ENCODE measurements at places on chromosomes 13 and 19.
A peak's percentile ranks its signal among the peaks of the same experiment; 100 is the strongest.

- DNase-seq, result no peak
These were observed 7.5 kb upstream of the WDFY2 start for GRCh38 chr13:51576754-51577153.

DNA sequence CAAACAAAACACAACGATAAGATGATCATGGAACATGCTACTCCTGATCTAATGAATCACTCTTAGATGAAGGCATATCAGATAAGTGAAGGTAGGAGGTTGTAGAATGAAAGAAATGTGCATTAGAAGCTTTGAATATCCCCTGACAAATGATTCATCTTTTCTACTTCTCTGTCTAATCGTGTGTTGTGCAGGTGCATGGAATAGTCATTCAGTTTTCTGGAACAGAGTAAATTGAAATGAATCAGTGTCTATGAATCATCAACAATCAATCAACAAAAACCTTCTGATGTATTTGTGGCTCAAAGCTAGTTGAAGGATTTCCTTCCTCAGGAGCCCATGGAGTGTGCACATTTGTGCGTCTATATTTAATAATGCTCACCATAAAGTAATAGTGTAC is 1290.4 kb upstream of the PCDH20 start:
- DNase-seq, result no peak

GRCh38 chr19:46390866-46391265 is 22.5 kb downstream of the CCDC8 start:
- DNase-seq, result no peak

DNA sequence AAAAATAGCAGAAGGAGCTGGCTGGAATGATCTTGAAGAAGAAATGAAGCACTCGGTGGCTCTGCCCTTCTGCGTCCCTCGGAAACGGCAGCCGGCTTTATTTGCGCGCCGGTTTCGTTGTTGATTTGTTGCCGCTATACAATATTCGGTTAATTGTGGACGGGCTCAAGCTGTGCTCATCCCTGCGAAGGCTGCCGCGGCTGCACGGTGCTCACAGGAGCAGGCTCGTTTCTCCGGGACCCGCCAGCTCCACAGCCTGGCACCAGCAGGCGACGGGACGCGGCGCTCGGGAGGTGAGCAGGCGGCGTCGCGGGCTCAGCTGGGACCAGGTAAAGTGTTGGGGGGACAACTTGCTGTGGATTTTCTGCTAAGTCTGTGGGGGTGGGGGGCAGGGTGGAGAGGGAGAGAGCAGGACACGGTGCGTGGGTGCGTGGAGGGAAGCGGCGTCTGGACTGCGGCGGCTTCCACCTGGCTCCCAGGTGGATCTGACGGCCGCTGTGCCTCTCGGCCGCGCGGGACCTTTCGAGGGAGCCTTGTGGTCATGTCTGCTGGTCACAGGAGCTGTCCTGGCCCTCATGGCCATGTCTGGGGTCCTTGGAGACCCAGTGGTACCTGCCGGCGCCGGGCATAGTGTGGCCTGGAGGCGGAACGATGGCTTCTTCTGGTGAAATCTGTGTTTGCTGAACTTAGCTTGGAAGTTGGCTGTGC is 90.9 kb downstream of the TEX29 start:
- DNase-seq, result no peak

DNA sequence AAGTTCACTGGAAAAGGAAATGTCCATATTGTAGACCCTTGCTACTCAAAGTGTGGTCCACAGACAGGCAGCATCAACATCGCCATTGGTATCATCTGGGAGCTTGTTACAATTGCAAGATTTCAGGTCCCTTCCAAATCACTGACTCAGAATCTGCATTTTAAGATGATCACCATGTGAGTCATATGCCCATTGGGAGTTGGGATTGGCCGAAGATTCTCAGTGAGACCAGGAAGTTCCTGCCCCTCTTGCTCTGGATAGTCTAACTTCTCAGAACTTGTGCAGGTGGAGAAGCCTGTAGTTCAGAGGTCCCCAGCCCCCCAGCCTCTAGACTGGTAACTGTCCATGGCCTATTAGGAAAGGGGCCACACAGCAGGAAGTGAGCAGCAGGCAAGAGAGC is 48.9 kb upstream of the URAD start:
- DNase-seq, result no peak

DNA sequence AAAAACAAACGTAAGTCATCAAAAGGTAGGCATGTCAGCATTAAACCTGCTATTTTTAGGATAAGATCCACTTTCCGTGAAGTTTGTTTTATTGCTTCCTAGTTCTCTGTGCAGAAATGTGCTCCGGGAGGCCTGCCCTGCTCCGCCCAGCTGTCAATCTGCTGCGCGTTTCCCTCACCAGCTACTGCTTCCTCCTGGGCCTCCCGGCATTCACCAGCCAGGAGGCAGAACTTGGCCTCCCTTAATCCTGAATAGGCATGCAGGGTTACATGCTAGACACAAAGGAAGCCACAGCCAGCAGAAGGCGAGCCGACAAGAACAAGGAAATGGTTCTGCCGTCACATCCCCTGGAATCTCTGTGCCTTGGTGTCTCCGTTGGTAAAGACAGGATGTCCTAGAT is 386.2 kb downstream of the IRS2 start:
- DNase-seq, result no peak

DNA sequence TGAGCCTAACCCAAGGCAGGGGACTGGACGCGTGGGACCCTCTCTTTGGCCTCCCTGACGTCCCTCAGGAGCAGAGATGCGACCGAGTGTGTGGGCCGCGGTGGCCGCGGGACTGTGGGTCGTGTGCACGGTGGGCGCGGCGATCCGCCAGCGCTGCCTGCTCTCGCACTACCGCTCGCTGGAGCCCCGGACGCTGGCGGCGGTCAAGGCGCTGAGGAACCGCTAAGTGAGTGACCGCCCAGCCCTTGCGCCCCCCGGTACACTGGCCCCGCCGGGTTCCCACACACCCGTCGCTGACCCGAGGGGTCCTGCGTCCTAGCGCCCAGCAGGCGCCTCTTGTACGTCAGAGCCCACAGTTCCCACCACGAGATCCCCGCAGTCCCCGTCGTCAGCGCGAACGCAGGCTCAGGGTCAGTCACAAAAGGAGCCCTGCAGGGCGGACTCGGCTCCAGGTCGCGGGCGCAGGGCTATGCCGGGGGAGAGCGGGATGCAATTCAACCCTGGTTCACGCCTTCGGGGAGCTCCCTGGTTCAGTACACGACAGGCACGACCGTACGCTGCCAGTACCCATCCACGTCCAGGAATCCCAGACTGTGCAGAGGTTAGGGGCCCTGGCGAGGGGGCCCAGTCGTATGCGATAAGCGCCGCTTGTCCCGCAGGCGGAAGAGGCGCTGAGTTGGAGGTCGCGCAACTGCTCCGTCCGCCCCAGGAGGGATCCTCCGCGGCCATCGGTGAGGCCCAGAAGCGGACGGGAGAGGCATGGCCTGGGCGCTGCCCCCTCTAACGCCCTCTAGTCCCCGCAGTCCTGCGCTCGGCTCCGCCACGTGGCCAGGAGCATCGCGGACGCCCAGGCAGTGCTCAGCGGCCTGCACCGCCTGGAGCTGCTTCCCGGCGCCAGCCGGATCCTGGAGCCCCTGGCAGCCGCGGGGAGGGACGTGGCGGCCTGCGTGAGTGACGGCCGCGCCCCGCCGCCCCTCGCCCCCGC is 3.6 kb upstream of the IFNL2 start:
- no peak for DNase-seq

- no peak for DNase-seq
These were observed 140.5 kb upstream of the VSTM2B start for GRCh38 chr19:29385191-29385795.

GRCh38 chr13:45683701-45684100 is 18.4 kb upstream of the CBY2 start:
- DNase-seq, result no peak

GRCh38 chr13:28099396-28100149 is 803 bp downstream of the FLT3 start:
- no peak for DNase-seq

- DNase-seq, result no peak
These were observed 67.1 kb downstream of the KDM4B start for GRCh38 chr19:5035793-5036697.

- no peak for DNase-seq
These were observed 1.3 kb downstream of the LSR start for GRCh38 chr19:35249848-35250711.

GRCh38 chr13:105638426-105638825 is 897.0 kb downstream of the EFNB2 start:
- no peak for DNase-seq

DNA sequence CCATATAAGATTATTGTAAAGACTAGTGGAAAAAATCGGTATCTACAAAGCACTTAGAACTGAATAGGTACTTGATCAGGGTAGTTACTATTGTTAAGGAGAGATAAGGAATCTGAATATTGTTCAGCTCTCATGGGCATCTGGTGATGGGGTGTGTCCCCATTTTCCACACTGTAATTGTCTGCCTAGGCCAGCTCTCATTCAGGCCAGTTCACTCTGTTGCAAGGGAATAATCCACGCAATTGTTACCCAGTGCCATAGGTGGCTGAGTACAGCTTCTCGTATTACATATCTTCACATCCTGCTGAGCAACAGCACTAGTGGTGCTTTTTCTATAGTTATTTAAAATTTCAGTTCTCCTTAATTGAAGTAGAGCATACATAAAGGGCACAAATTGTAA is 45.6 kb upstream of the C13orf42 start:
- no peak for DNase-seq

DNA sequence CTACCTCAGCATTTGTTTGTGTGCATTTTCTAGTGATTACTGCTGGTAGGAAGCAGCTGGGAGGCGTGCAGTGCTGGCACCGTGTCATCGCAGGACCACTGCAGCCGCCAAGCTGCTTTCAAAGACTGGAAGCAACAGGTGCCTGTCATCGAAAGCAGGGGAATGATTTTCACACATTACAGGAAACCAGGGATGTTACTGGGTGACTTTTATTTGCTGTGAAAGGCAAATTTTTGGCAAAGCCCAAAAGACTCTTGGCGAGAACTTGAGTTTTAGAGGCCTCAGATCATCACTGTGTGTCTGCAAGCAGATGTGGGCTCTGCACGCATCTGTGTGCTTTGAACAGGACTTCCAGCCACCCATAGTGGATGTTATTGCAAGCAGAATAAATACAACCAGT is 176.4 kb downstream of the FLT1 start:
- DNase-seq, result no peak

DNA sequence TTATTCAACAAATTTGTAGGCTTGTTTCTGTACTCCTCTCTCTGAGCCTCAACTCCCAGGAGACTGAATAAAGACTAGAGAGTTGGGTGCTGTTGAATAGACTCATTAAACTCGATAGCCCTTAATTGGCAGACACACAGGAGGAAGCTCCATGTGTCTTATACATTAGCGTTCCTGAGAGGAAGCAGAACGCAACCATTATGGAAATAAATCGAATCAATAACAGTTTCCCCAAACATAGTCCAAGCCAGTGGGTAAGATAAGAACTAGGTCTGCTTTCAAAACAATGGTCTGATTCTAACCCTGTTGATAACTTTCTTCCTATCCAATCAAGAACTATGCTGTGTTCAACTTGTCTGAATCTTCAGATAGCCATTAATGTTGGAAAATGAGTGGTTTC is 118.1 kb upstream of the FNDC3A start:
- no peak for DNase-seq

GRCh38 chr19:10766671-10767201 is 48.9 kb downstream of the DNM2 start:
- DNase-seq, result no peak

- no peak for DNase-seq
These were observed 11.1 kb upstream of the ZNF613 start for GRCh38 chr19:51916167-51916566.

- no peak for DNase-seq
These were observed 922 bp downstream of the EBPL start for GRCh38 chr13:49690133-49690994.

DNA sequence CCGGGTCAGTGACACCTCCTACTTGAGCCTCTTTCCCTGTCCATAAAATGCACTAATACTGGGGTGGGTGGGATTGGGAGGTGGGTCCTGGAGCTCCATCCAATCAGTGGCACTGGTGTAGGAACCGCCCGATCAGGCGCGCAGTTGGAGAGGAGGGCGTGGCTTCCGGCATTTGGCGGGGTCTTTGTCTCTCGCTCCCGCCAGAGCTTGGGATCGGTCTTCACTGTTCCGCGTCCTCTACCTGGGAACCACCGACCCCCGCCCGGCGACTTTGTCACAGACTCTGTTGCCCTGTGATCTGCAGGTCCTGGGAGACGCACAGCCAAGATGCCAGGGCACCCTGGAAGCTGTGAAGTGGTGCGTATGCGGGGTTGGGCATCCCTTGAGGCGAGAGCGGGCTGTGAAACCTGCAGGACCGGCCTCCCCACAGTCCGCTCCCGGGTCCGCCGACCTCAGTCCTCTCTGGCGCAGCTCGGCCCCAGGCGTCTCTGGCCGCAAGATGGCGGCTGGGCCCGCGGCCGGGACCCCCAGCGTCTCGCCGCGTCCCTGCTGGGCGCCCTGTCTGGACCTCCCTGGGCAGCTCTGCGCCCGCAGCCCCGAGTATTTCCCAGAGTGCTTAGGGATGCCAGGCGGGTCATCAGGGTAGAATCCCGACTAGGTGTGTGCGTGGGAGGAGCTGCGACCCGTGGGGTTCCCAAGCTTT is 41.6 kb upstream of the ZNF730 start:
- no peak for DNase-seq

- DNase-seq, result no peak
These were observed 31.5 kb upstream of the RNF113B start for GRCh38 chr13:98208606-98209005.

- DNase-seq, result no peak
These were observed 261 bp downstream of the FARP1 start for GRCh38 chr13:98143157-98143553.

- DNase-seq, result no peak
These were observed 151.1 kb downstream of the LHFPL6 start for GRCh38 chr13:39451860-39452301.

DNA sequence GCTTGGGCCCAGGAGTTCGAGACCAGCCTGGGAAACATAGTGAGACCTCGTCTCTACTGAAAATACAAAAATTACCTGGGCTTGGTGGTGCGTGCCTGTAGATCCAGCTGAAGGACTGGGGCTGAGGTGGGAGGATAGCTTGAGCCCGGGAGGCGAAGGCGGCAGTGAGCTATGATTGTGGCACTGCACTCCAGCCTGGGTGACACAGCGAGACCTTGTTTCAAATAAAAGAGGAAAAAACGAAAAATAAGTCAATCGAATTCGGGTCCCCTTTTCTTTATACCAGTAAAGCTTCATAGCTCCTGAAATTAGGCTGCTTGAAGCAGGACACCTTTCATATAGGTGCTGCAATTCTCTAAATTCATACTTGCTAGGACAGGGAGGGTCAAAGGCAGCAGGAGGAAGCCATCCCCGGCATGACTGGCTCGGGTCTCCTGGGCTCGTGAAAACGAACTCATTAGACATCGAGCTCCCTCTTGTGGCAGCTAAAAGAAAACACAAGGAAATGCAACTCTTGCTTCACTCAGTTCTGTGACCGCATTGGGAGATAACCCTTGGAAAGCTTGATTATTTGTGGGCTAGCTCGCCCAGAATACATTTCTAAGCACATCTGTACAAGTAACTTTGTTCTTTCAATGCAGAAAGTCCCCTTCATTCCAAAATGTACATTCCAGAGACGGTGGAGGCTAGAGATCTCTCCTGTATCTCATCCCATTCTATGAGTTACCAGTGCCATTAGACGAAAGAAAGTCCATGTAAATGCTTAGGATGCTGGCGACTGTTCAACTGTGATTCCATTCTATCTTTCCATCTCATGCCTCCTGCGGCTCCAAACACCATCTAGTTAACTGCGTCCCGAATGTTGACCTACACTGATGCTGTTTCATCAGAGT is 16.8 kb downstream of the FPR2 start:
- DNase-seq, result peak; percentile 13

GRCh38 chr13:38283346-38283745 is 66.3 kb upstream of the UFM1 start:
- no peak for DNase-seq

GRCh38 chr19:42024622-42025111 is 30.6 kb upstream of the ATP1A3 start:
- DNase-seq, result no peak

- DNase-seq, result no peak
These were observed 748 bp downstream of the LHFPL6 start for GRCh38 chr13:39602277-39602613.
